RCC 7860 (cell line): ENCODE measurements at places on chromosomes 6 and 20.

DNA sequence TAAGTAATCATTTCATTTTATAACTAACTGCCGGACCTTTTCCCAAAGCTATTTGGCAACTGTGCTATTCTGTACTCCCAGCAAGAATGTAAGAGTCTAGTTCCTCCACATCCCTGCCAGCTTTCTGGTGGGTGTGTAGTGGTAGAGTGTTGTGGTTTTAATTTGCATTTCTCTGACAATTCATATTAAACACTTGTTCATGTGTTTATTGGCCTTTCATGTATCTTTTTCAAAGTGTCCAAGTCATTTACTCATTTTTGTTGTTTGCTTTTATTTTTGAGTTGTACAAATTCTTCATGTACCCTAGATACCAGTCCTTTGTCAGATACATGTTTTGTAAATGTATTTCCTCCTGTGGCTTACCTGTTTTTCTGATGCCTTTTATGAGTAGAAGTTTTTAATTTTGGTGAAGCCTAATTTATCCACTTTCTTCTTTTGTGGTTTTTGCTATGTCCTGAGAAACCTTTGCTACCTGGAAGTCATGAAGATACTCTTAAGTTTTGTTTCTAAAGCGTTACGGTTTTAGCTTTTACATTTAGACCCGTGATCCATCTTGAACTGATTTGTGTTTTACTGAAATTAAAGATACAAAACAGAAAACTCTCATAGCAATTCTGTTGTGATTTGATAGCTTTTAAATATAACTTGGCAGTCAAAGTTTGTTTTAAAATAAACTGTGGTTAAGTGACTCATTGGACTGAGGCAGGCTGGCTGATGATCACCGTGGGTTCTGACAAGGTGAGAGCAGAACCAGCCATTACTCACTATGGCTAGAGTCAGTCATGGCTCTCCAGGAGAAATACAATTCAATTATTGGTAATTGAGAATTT is 8.0 kb downstream of the MYLIP start:
- peak; percentile 20 for DNase-seq

DNA sequence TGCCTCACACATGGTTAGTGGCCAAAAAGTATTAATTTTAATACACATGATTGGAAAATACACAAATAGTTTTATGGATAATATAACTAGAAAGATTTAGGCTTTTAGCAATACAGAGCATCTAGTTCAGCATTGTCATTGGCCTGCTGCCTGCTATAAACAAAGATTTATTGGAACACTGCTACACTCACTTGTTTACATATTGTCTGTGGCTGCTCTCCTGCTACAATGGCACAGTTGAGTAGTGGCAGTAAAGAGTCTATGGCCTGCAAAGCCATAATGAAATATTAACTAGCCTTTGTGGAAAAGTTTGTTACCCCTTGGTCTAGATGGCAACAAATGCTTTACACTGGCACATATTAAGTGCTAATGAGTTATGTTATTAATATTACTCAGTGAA is 37.8 kb downstream of the ZNF451 start:
- DNase-seq = no peak

DNA sequence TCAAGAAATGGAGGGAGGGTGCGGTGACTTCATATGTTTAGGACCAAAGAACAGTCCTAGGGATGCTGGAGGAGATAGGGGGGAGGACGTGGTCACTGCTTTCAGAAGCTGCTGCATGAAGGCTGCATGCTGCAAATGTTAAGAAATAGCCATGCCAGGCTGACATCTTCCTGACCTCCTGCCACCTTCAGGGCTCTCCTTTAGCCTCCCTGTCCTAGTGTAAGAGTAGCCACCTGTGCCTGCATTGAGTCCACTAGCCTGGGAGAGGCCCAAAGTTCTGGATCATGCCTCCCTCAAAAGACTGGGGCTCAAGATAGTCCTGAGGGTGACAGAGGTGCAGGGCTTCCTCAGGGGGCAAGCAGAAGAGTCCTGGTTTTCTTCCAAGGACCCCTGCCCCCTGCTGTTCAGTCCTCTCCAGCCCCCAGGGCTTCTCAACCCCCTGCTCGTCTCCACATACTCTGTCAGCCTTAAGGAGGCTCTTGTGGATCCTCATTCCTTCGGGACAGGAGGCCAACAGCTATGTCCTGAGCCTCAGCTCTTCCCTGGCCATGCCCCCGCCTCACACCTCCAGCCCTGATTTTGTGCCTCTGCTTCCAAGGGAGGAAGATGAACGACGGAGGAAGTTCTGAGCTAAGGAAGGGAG is 96.3 kb downstream of the MRPL14 start:
- DNase-seq = no peak

GRCh38 chr6:45648262-45648620 is 270.5 kb upstream of the SUPT3H start:
- DNase-seq = no peak

DNA sequence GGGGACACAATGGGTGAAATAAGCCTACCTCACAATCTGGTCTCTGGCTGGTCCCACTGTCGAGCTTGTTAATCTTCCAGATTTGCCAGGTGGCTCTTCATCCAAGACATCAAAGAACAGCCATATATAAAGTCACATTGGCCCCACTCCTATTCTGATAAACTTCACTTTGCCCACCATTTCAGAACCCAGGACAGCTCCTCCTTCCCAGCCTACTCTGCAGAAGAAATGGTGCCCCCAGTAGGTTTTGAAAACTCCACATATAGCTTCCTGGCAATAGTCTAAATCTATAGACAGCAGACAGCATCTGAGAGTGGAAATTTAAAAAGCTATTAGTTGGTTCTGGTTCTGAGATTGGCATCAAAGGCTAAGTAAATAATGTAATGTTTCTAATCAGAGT is 143.1 kb upstream of the PCSK2 start:
- no peak for DNase-seq

GRCh38 chr20:64244870-64245603 is 10.5 kb upstream of the PCMTD2 start:
- DNase-seq = no peak

- DNase-seq = no peak
These were observed 13.0 kb upstream of the SNHG17 start for GRCh38 chr20:38447931-38448675.

DNA sequence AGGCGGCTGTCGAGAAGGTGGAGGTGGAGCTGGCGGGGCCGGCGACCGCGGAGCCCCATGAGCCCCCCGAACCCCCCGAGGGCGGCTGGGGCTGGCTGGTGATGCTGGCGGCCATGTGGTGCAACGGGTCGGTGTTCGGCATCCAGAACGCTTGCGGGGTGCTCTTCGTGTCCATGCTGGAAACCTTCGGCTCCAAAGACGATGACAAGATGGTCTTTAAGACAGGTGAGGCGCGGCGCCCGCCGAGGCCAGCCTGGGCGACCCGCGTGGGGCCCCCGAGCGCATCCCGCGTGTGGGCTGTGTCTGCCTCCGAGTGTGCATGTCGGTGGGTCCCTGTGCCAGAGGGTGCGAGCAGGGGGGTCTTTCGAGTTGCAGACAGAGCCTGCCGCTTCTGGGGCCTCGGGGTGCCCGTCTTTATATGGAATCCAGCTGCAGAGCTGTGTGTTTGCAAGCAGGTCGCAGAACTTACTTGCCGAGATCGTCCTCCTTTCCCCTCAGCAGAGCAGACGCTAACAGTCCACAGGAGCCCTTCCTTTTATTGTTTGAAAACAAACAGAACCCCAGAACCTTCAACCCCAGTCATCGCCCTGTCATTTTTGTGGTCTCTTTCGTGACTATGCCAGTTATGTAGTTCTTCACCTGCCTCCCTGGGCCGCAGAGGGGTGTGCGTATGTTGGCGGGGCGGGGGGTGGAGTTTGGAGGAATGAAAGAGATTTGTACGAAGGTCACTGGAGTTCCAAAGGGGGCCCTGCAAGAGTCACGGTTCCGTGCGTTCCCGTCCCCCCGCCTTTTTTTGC is 766 bp downstream of the SLC16A10 start:
- no peak for DNase-seq

DNA sequence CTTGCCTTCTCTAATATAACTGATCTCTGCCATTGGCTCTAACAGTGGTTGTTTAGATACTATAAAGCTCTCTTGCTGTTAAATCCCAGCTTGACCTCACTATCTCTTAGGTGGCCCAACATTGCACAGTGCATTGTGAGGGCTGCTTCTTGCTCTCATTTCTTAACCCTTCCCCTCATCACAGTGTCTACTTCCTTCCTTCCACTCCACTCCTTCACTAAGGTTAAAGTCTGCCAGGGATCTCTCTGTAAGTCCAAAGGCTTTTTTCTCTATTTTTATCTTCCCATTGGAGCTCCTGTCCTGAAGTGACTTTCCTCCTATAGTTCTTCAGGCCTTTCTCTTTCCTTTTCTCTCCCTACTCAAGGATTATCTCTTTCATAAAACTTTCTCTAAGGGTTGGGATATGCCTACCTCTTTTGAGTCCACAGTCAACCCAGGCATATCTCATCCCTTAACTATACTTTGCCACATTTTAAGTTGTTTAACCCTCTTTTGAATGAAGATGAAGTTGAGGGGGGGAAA is 4.0 kb upstream of the TBC1D22B start:
- DNase-seq = no peak

- no peak for DNase-seq
These were observed 69.7 kb downstream of the RFPL4B start for GRCh38 chr6:112416866-112417265.

DNA sequence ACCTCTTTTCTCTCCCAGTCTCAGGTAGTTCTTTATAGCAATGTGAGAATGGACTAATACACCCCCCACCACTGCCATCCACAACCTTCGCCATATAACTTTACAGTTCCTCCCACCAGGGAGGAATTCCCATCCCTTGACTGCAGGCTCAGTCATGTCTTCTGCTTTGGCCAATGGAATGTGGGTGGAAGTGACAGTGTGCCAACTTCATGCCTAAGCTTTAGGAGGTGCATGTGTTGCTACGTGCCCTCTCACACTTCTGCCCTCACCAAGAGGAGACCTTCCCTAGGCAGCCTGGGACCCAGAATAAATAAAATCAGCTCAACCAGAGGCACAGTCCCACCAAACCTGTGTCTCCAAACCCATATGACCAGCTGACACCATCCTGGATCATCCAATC is 33.0 kb upstream of the LRRN4 start:
- DNase-seq = no peak

GRCh38 chr20:35286077-35286898 is 1.7 kb upstream of the EIF6 start:
- no peak for DNase-seq

DNA sequence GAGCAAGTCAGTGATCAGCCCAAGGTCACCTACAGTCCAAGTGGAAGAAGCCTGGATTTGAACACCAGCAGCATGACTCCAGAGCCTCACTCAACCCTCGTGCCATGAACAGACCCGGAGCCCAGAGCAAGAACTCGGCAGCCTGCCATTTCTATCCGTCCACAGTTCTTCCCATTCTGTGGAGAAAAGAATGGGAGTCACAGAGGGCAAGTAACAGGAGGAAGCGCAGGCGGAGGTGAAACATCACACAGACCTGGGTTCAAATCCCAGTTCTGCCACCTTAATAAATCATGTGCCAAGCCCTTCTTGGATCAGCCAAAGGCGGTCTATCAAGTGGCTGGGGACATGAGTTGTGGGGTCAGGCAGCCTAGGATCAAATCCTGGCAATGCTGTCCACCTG is 4.3 kb downstream of the PREX1 start:
- no peak for DNase-seq

- no peak for DNase-seq
These were observed 95.6 kb upstream of the RALGAPA2 start for GRCh38 chr20:20808016-20808415.

- no peak for DNase-seq
These were observed 3.6 kb downstream of the NELFCD start for GRCh38 chr20:58984691-58985090.

DNA sequence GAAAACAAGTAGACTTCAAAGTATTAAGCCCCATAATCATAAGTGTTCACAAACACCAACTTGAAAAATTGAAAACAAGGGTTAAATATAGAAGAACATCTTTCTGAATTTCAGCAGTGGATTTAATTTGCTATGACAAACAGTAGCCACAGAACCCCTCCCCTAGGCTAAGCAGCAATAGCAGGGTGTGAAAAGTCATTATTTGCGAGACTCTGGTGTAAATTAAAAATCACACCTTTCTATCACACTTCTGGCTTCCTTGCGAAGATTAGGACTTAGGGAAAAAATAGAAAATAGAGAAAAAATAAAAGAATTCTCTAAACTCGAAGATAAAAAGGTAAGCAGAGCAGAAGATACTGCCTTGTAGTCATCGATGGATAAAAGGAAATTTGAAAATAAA is 6.1 kb downstream of the SAMD3 start:
- no peak for DNase-seq

DNA sequence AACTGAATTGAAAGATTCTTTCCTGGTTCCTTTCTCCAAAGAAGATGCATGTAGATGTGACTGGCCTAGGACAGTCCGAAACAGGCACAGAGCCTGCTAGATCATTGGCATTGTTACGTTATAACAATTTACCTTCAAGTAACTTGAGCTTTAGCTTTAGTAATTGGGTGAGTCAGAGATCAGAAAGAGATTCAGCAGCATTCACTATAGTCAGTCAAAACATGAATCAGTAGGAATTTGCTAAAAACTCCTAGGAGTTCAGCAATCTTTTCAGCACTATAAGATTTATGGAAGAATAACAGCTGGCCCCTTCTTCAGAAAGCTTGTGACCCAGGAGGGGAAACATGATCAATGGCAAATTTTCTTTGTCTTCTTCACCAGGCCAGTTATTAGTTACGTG is 281.7 kb upstream of the PRDM1 start:
- DNase-seq = peak; percentile 7

DNA sequence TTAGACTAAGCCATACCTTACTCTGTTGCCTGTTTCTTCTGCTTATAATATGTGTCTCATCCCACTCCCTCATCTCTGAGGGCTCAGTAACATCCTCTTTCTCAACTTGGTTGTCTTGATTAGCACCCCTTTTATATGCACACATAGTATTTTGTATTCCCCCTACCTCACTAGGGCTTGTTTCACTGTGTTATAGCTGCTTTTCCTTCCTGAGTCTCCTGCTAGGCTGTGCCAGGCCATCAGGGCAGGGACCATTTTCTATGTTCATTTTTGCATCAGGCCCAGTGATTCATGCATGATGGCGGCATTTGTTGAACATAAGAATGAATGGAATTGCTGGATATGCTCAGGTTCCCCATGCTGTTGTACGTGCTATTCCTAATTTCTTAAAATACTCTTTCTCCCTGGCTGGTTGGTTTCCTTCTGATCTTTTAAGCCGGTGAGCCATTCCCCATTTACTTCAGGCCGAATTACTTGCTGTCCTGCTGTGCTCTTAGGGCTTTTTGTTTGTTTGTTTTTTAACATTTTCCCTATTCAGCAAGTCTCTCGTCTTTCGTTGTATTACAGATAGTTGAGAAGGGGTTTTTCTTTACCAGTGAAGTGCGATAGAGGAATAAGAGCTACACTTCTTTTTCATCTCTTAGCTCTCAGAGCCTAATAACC is 183.2 kb downstream of the CARMIL1 start:
- DNase-seq = no peak

GRCh38 chr6:24988562-24988961 is 52.8 kb upstream of the RIPOR2 start:
- no peak for DNase-seq

- DNase-seq = peak; percentile 60
These were observed 225.5 kb downstream of the BMP2 start for GRCh38 chr20:6993011-6993410.

DNA sequence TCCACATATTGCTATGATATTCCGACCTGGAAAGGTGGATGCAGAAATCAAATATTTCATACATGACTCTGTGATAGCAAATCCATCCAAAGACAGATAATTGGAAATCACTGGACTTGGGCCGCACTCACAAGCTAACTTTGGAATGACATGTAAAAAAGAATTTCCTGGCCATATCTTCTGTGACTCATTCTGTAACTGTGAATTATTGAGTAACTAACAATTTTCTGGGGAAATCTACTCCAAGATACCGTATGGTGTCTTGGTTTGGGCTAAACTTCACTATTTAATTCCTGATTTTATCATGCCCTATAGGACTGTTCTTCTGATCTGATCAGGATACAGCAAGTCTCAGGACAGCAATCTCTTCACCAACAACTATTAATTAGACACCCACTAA is 92.7 kb upstream of the LY86 start:
- DNase-seq = no peak
